ENCODE measurements at places on chromosomes 4 and X. TPM values are rescaled to one million over a fixed set of nuclear protein-coding genes. Genes with fewer than 3 reads are reported as not detected.

The FAM47A gene
- total RNA-seq: not detected

The PPEF2 gene
- not detected for total RNA-seq

The KDR gene
- total RNA-seq: not detected

The CLDN2 gene
- not detected for total RNA-seq

The SYN1 gene
- 0.47 TPM for total RNA-seq

The CENPC gene
- 74.0 TPM for total RNA-seq

The FDCSP gene
- total RNA-seq: not detected

The P2RY8 gene
- total RNA-seq: 18.9 TPM

The CT45A10 gene
- not detected for total RNA-seq

The SPANXB1 gene
- total RNA-seq: not detected

The CCDC110 gene
- total RNA-seq: 0.50 TPM

The TFE3 gene
- 41.8 TPM for total RNA-seq

The EDA2R gene
- 1.9 TPM for total RNA-seq

The HPF1 gene
- total RNA-seq: 32.4 TPM

The ZNF141 gene
- total RNA-seq: 24.3 TPM

The DOK7 gene
- not detected for total RNA-seq

The CT45A8 gene
- total RNA-seq: not detected

The ACE2 gene
- total RNA-seq: 0.20 TPM

The OPHN1 gene
- not detected for total RNA-seq

The PF4V1 gene
- not detected for total RNA-seq

The SLC10A6 gene
- not detected for total RNA-seq

The PPP1R2C gene
- not detected for total RNA-seq

The DMRTC1 gene
- not detected for total RNA-seq

The P2RY4 gene
- total RNA-seq: 0.14 TPM

The EPGN gene
- total RNA-seq: not detected

The SMPX gene
- not detected for total RNA-seq

The FRMD7 gene
- not detected for total RNA-seq

The ASMT gene
- total RNA-seq: 1.1 TPM

The FSTL5 gene
- total RNA-seq: not detected

The FAM47E gene
- not detected for total RNA-seq

The MAGEA4 gene
- not detected for total RNA-seq

The CLCN3 gene
- 22.0 TPM for total RNA-seq

The SPATA18 gene
- total RNA-seq: 0.30 TPM

The GSX2 gene
- total RNA-seq: not detected

The LRIT3 gene
- 0.20 TPM for total RNA-seq

The UGT2B17 gene
- total RNA-seq: not detected

The EDA gene
- total RNA-seq: 4.6 TPM

The SHOX gene
- total RNA-seq: not detected

The SLC10A7 gene
- total RNA-seq: 18.0 TPM

The FOXR2 gene
- not detected for total RNA-seq

The UGT2B11 gene
- not detected for total RNA-seq

The CNOT6L gene
- total RNA-seq: 105 TPM
